ENCODE measurements at places on chromosomes 7 and 10.

GRCh38 chr7:16695621-16696237 is 49.7 kb downstream of the BZW2 start:
- no peak for DNase-seq

- DNase-seq: no peak
Observed at GRCh38 chr10:47256751-47257336, 43.2 kb upstream of the GDF10 start.

GRCh38 chr10:66144016-66144415 is 781.8 kb upstream of the LRRTM3 start:
- no peak for DNase-seq

GRCh38 chr10:784403-785088 is 95.1 kb upstream of the DIP2C start:
- DNase-seq: no peak

DNA sequence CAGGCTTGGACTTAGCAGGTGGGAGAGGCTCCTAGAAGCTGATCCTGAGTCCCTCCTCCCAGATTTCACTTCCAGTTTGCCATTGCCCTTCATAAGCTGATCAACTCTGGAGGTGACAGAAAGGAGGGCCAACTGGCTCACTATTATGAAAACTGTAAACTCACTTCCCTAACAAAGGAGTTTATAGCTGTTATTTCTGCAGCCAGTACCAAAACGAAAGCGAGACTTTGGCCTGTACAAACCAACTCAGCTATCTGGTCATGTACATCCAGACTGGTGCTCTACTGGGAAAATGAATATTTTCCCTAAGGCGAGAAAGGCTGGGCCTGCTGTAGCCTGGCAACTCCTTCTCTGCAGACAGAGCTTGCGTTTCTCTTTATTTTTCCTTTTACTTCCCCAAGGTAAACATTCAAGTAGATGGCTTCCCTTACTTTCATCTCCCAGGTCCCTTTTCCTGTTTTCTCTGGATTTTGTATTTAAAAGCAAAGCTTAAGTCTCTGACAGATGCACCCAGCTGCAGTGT is 54.7 kb downstream of the GALNT17 start:
- no peak for DNase-seq

- DNase-seq: no peak
Observed at GRCh38 chr10:113226399-113226798, 276.4 kb downstream of the TCF7L2 start.

- DNase-seq: no peak
Observed at GRCh38 chr7:6491194-6491593, 43.4 kb upstream of the DAGLB start.

Measured in NCI-H446 treated with DMSO at 0.1 percent for 48 hours (cell line).